Vagina (tissue), 2 donors: ENCODE measurements at places on chromosomes 3 and 15. TPM values are rescaled to one million over a fixed set of nuclear protein-coding genes. Genes with fewer than 3 reads are reported as not detected.

GRCh38 chr15:59259137-59259943, 52.7 kb downstream of the LDHAL6B start:
- DNase-seq, result no peak

GRCh38 chr3:47005212-47006144, 26.0 kb downstream of the NBEAL2 start:
- DNase-seq, result no peak

DNA sequence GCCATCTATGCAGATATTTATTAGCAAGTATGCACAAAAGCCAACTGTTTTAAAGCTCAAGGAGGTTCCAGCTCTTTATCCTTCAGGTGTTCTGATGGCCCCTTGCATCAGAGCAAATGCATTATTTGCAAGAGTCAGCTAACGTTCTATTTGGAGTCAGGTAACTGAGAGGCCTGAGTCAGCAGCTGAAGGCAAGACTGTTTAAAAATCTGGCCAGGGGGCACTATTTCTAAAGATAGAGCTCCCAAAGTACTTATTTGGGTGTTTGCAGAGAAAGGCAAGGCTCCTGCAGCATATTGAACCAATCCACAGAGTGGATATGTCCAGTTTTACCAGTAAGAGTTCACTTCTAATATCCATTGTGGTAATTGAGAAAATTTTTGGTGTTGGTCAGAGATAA, 146.1 kb downstream of the LRTM1 start:
- no peak for DNase-seq

DNA sequence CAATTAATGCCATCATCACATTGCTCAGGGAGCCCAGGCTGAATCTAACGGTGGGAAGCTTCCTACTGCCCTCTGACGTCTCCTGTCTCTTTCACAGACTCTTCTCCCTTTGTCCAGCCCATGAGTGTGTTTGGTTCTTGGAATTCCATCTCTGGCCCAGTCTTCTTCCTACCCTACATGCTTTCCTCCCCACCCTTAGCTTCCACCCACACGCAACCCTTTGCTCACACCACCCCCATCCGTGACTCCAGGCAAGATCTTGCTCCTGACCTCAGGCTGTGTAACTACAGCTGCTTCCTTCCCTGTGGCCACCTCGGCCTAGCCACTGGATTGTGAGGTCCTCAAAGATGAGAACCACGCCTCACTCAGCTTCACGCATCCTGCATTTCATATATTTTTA, 72.3 kb upstream of the THBS1 start:
- no peak for DNase-seq

GRCh38 chr3:184196536-184196935, 10.5 kb downstream of the ABCF3 start:
- no peak for DNase-seq

DNA sequence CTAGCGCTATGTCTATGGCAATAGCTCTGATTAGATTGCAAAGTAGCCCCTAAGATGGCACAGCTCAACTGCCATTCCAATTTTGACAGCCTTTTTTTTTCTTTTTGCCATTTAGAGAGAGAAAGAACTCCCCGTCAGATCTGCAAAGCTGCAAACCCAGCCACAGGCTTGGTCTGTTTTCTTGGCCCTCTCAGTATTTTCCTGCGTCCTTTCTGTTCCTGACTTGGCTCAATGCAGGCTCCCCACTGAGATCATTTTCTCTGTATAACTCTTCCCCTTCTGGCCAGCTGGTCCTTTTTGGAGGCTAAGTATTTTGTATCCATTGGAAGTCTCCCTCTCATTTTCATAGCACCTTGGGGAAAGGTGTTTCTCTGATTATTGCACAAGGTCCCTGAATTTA, 386.7 kb downstream of the UNC13C start:
- no peak for DNase-seq

DNA sequence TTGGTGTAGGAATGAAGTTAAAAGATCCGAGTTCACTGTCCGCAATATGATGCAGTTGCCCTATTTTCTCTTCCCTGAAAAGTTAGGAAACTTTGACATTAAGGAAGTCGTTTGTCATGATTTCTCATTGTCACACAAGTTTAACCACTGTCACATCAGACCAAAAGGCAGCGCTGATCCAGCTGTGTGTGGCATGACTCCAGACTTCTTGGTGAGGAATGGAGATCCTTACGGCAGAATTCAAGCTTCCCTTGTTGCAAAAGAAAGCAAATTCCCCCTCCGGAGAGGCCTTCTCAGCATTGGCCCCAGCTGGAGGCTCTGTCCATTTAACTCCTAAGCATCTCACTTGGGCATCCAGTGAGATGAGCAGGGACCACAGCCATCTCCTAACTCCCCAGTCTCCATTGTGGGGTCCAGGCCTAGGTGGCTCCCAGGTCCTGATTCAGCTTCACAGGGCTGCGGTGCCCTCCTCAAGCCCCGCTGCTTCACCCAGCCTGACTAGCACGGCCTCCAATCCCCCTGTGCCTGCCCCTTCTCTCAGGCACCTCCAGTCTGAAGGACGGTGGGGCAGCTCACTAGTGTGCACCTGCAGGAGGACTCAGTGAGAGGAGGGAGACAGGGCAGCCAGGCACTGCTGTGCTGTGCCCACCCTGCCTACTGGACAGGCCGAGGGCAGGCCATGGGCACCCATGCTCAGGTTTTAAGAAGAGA, 159.5 kb downstream of the CHSY1 start:
- no peak for DNase-seq

- DNase-seq, result no peak
Measured at GRCh38 chr3:15152184-15152583, 53.2 kb upstream of the RBSN start.

TEX55 gene
- not detected for total RNA-seq

TNIK gene
- 5.9 TPM for total RNA-seq

- DNase-seq, result no peak
Measured at GRCh38 chr3:150278843-150279381, 129.2 kb upstream of the TSC22D2 start.

FANCD2OS gene
- total RNA-seq, result not detected

SLC12A1 gene
- total RNA-seq, result not detected

GRCh38 chr3:182464513-182465145, 328.7 kb upstream of the ATP11B start:
- DNase-seq, result no peak

- no peak for DNase-seq
Measured at GRCh38 chr3:75042941-75043340, 428.5 kb upstream of the CNTN3 start.
